Stimulated activated CD4-positive, alpha-beta T cell treated with anti-CD3 and anti-CD28 coated beads, Interleukin-2, amount 100 ng/mL, for 4 hours (primary cell): ENCODE measurements at places on chromosomes 7 and 10.
A peak's percentile ranks its signal among the peaks of the same experiment; 100 is the strongest.

GRCh38 chr7:41403291-41403690 is 299.6 kb downstream of the INHBA start:
- DNase-seq, result no peak

GRCh38 chr10:89214566-89215165 is 7.5 kb upstream of the CH25H start:
- DNase-seq, result no peak

- no peak for DNase-seq
These were observed 11.9 kb upstream of the SPAG6 start for GRCh38 chr10:22333167-22333974.

- DNase-seq, result no peak
These were observed 154.0 kb upstream of the C7orf33 start for GRCh38 chr7:148436571-148436970.

DNA sequence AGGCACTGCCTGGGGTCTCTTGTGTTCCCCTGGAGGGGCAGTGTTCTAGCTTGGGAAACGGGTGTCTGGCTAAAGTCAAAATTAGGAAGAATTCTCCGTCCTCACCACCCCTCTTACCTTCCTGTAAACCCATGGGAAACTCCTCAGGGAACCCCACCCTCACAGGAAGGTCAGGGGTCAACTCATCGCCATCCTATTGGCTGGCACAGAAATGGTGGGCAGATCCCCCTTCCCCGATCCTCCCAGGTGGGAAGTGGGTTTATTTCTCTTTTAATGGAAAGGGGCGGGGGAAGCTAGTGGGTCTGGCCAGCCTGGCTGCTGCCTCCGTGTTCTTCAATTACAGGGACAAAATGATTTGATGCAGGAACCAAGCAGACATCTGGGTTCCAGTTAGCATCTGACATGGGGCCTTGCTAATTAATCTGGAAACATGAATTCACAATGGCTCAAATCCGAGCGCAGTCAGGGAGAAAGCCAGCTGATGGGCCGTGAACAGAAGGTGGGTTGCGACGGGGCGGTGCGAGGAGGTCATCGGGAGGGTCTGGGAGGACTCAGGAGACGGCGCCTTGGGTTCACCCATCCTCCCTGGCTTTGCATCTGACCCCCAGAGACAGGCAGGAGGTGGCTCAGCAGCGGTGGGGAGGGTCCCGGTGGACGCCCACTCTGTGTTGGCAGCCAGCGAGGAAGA is 66.6 kb downstream of the SLIT1 start:
- DNase-seq, result no peak

GRCh38 chr10:123622381-123622780 is 43.8 kb upstream of the GPR26 start:
- no peak for DNase-seq

DNA sequence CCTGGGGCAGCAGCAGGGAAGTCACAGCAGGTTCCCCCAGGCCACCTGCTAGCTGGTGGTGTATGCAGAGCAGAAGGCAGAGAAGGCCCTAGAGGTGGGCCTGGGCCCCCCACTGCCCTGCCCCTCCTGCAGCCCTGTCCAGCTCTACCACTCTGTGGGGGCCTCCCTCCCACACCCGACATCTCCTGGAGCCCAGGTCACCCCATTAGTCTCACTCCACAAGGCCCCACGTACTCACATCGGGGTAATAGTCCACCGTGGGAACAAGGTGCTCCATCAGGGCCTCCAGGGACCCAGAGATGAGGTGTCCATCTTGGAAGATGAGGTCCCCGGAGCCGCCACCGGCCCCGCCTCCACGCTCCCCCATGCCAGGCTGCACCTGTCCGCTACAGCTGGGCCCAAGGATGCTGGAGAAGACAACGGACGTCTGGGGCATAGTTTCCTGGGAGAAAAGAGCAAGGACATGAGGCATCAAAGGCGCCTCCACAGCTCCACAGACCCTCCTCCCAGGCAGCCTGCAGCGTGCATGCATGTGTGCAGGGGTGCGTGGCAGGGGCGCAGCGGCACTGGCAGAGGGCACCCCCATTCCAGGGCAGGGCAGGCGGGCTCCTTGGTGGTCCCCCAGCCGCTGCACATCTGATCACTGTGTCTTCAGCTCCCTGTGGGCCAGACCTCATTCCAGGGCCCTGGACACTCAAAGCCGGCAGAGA is 61.0 kb downstream of the RASGEF1A start:
- DNase-seq, result no peak

GRCh38 chr7:78232806-78233205 is 434.2 kb downstream of the PHTF2 start:
- DNase-seq, result no peak

GRCh38 chr7:157766098-157766497 is 429.3 kb downstream of the DNAJB6 start:
- no peak for DNase-seq

DNA sequence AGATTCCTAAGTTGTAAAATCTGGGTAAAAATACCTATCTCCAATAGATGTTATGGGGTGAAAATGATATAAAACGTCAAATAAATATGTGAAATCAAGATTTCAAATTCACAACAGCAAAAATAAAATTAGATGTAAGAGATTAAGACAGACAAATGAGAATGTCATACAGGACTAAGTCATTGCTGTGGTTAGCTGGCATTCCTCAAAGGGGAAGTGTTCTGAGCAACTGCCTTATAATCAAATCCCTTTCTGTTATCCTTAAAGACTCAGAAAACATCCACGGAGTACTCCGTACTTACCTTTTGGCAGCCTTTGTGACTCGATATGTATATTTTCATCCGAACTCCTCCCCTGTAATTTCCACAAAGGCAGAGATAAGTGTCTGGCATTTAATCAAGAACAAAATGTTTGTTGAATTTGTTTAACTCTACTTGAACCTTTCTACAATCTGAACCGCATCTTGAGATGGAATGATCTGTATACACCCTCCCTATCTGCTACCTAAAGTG is 559.6 kb downstream of the GATA3 start:
- DNase-seq, result no peak

GRCh38 chr7:52463341-52463740 is 572.1 kb upstream of the POM121L12 start:
- DNase-seq, result no peak

GRCh38 chr7:5216931-5217330 is 26.9 kb downstream of the WIPI2 start:
- DNase-seq, result no peak

DNA sequence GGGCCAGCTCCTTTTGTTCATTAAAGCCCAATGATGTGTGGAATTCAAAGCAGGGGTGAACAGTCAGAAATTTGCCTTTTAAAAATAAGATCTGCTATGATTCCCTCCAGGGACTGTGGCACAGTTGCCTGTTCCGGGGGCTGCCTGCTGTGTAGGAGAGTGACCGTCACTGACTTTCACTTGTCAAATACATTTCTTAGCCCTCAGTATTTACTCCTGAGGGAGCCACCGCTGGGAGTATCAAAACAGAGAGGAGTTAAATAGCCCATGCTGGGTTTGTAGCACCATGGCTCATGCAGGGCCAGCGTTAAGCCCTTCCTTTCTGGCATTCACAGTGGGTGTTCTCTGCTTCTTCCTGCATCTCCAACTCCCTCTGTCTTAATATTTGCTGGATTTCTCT is 897.8 kb downstream of the SORCS3 start:
- DNase-seq, result no peak

GRCh38 chr7:71229148-71229547 is 97.2 kb downstream of the GALNT17 start:
- no peak for DNase-seq

DNA sequence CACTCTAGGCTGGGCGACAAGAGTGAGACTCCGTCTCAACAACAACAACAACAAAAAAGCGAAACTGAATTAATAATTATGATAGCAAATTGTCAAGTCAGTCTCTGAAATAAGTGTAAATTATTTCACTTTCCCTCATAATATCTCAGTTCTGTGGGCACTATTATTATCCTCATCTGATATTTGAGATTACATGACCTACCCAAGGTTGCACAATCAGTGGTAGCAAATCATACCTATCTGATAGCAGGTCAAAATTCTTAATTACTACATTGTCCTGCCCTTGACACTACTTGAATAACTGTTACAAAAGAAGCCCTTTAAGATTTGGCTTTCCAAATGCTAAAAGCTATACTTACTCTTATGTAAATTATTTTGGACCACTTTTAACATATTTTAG is 115.2 kb upstream of the GPR22 start:
- DNase-seq, result no peak

- DNase-seq, result no peak
These were observed 42.2 kb upstream of the TUBB8 start for GRCh38 chr10:91313-91712.

DNA sequence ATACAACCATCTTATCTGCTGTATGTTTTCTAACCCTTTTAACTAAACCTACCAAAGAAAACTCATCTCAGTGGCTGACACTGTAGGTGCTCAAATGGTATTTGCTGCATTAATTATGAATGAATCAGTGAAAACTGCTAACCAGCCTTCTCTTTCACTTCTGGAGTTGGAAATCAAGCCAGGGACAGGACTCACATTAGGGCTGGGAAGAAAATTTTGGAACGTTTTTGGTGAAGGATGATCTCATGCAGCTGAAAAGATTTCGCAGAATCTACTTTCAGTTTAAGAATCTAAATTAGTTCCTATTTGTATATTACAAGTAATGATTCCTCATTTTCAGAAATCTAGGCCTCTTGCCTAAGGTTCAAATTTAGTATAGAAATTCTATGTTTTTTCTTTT is 12.9 kb downstream of the MTPN start:
- DNase-seq, result no peak

GRCh38 chr7:72268796-72269195 is 143.3 kb downstream of the CALN1 start:
- DNase-seq, result no peak

- no peak for DNase-seq
These were observed 14.4 kb downstream of the PKD2L1 start for GRCh38 chr10:100315615-100316014.

GRCh38 chr10:62038609-62039190 is 137.2 kb downstream of the ARID5B start:
- DNase-seq, result peak; percentile 75

DNA sequence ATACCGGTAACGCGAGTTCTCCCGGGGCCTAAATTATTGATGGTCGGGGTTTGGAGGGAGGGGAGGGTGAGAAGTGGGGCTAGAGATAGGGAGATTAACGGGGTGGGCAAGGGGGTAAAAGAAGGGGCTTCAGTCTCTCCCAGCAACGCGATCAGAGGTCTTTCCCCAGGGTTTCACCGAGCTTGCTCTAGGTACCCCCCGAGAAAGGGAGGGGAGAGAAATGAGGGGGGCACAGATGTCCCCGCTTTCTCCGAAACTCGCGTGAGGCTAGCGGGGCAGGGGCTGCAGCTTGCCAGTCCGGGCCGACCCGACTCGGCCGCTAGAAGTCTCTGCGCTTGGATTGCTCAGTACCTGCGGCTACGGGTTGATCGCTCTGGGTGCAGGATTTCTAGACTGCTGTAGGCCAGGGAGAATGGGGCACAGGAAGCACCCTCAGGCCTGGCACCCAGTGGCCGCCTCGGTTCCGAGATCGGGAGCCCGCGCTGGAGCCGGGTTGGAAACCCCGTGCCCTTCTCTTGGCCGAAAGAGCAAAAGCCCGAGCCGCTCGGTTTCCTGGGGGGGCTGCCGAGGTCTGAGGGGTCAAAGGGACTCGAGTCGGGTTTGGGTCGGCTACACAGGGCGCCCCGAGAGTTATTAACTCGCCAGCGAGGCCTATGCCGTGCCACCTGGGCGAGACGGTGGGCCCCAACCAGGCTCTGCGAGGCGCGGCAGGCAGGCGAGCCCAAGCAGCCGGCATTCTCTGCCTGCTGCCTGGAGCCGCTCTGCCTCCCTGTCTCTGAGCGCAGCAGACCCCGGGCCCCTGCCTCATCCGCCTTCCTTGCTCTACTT is 3.1 kb downstream of the PAX2 start:
- no peak for DNase-seq

- DNase-seq, result no peak
These were observed 509.5 kb downstream of the DNAJB6 start for GRCh38 chr7:157846271-157846670.

- no peak for DNase-seq
These were observed 84.0 kb upstream of the NPY start for GRCh38 chr7:24199978-24200377.

DNA sequence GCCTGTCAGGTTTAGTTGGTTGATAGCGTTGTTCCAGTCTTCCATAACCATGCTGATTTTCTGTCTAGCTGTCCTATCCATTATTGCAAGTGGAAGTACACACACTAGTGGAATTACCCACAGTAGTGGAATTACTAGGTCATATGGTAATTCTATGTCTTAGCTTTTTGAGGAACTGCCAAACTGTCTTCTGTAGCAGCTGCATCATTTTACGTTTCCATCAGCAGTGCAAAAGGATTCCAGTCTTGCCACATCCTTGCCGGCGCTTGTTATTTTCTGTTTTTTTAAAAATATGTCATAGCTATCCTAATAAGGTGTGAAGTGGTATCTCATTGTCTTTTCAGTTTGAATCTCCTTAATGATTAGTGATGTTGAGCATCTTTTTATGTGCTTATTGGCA is 17.2 kb upstream of the RHBDD2 start:
- no peak for DNase-seq

- no peak for DNase-seq
These were observed 24.4 kb downstream of the JMJD1C start for GRCh38 chr10:63441404-63441803.

- DNase-seq, result peak; percentile 13
These were observed 165.7 kb downstream of the NPSR1 start for GRCh38 chr7:34823650-34824258.
